Mesenteric fat pad (tissue), 1 donor: ENCODE measurements at places on chromosomes 6 and 20.

GRCh38 chr6:111238464-111239119 lies 151.3 kb downstream of the SLC16A10 start:
- DNase-seq: no peak

DNA sequence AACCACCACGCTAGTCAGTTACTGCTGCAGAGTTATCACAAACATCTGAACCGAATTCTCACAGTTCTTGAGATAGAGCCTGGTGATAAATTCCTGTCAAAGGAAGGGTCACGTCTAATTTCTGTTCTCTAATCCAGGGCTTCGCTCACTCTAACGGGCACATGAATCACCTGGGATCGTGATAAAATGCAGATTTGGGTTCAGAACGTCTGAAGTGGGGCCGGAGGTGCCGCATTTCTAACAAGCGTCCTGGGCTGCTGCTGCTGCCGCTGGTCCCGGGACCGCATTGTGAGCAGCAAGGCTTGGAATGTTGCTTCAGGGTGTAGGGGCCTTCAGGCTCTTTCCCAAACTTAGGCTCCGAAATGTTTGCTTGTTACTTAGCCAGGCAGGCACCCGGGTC lies 264.1 kb downstream of the CDC5L start:
- DNase-seq: no peak

- no peak for DNase-seq
These were observed 16.8 kb downstream of the FKBP1A start for GRCh38 chr20:1376007-1376406.

GRCh38 chr20:64003960-64004725 lies 23.2 kb downstream of the PRPF6 start:
- no peak for DNase-seq

DNA sequence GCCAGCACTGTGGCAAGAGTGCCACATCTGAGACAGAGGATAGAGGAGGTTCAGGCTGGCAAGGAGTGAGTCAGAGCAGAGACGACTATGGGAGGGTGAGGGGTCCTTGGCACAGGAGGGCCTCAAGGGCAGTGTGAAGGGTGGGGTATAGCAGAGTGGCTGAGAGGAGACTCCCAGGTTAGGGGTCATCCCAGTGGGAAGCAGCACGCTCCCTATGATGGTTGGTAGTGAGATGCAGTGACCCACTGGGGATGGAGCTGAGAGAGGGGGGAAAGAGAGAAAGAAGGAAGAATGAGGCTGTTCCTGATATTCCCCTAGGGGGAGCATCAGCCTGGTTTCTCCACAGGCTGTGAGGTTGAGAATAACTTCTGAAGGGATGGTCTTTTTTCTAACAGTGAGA lies 97.3 kb downstream of the INSM1 start:
- no peak for DNase-seq

DNA sequence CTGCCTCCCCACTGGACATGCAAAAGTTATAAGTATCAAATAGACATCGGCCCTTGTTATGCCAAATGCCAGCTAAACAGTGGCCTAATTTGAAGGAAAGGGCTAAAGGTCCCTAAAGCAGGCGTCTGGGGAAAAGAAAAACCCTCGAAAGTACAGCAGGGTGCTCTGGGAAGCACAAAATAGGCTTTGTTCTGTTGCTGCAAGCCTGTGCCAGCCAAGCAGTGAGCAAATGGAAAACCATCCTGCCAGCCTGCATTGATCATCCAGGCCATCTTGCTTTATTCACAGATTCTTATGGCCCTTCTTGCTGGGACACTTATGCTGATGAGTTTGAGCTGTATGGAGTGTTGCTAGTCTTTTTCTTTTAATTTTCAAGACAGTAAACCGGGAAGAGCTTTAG lies 62.2 kb upstream of the PLEKHG1 start:
- DNase-seq: no peak

- no peak for DNase-seq
These were observed 2.8 kb upstream of the VWA7 start for GRCh38 chr6:31779908-31780307.

DNA sequence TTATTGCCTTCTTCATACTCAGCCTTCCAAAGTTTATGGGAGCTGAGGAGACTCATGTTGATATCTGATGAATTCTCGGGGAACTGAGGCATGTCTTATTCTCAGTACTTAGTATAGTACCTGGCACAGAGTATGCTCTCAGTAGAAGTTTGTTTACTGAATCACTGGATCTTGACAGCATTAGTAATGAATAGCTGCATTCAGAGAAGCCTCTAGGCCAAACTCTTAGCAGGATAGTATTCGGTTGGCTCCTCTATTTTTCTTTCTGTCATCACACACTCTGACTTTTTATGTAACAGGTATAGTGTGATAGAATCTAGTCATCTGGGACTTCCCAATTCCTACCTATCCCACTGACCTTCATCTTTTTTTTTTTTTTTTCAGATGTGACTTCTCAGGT lies 566.4 kb upstream of the MAN1A1 start:
- DNase-seq: no peak

- DNase-seq: no peak
These were observed 1.1 kb downstream of the SLC44A4 start for GRCh38 chr6:31877651-31878161.

DNA sequence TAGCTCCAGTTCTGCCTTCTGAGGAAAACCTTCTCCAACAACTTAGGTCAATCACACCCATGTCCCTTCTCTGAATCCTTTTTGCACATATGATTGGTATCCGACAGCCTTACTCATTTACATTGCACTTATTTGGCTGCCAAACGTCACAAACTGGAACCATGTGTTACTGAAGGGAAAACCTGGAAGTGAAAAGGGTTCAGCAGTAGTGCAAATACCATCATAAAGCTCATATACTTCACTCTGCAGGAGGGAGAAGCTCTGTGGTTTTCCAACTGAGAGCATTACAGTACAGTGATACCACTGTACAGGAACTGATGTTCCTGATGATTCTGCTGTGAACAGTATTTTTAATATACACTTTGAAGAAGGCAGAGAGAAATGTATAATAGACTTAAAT lies 87.8 kb downstream of the SLC16A10 start:
- DNase-seq: no peak

DNA sequence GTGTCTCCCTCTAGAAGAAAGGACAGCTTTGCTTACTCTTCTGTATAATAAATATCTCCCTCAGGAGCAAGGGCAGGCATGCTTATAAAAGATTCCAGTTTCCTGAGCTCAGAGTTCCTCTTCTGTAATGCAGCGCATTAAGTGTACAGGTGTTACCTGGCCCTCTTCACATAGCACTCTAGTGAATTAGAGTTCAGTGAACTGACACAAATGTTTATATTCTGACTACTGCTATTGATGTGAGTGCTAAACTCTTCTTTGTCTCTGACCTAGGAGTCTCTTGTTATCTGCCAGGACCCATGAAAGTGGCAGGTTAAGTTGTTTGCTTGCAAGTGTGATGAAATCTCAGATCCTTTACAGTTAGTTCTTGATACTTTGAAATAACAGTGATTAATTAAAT lies 33.5 kb downstream of the CYB5R4 start:
- DNase-seq: no peak

DNA sequence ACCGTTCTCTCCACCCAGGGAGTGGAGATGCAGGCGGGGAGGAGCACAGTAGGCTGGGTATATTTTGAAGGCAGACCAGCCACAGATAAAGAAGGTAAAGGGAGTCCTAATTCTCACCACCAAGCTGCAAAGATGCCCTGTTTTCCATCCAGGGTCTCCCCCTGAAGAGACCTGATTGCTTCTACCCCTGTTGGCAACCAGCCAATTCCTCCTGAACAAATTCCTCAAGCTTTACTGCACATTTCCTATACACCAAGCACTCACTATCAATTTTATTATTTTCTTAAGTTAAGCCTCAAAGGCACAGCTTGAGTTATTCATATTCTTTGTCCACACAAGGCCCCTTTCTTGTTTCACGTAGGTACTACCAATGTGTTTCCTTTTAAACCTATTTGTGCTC lies 214.4 kb downstream of the EYA2 start:
- DNase-seq: no peak

- no peak for DNase-seq
These were observed 92.3 kb upstream of the ELOVL5 start for GRCh38 chr6:53441035-53441493.

DNA sequence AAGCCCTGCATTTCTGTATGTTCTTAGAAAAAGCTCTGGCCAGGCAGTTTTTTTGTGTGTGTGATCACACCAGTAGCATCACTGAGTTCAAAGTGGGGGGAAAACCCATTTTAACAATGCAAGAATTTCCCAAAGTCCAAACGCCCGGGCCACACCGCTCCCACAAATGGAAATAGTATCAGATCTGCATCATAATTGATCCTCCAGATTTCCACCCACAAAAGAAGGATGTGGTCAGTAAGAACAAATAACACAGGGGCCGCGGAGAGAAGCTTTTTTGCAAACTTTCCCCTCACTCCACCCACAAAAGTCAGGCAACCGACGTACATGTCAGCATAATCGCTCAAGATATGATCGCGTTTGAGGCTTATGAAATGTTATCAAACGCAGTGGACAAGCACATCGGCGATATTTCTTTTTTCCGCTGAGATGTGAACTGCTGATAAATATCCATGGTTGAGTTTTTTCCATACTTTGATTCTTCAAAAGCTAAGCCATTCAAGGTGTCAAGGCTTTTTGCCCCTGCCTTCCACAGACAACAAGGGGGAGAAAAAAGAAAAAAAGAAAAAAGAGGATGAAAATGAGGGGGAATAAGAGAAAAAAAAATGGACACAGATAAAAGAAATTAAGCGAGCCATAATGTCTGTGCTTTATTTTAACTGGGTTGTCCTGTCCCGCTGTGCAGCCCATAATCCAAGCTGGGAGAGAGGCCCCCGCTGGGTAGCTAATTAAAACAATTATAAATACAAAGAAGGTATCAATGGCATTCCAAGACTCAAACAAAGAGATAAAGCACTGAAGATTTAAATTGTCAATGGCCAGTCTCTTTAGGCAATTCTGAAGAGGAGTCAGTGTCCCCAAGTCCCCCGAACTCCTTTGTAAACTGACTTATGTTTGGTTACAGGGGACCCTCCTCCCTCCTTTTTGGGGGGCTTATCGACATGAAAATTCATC lies 143.5 kb downstream of the ZFP64 start:
- DNase-seq: no peak

- no peak for DNase-seq
These were observed 717 bp upstream of the ASF1A start for GRCh38 chr6:118893064-118893806.

DNA sequence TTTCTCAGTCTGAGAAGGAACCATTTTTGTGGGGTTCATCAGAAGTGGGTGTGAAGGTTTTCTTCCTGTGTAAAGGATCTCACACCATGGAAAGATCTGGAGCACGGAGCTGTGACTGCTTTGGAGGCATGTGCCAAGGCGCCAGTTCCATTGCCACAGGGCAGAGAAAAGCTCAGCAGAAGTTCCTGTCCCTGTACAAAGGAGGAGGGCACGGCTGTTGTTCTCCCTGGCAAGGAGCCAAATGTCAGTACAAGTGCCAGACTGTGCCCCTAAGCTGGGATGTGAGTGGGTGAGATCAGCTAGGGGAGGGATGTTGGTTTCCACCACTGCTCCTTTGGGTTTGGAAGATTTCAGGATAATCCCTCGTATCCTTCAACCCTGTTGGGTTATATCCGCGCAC lies 117.3 kb downstream of the CRYBG1 start:
- DNase-seq: no peak

DNA sequence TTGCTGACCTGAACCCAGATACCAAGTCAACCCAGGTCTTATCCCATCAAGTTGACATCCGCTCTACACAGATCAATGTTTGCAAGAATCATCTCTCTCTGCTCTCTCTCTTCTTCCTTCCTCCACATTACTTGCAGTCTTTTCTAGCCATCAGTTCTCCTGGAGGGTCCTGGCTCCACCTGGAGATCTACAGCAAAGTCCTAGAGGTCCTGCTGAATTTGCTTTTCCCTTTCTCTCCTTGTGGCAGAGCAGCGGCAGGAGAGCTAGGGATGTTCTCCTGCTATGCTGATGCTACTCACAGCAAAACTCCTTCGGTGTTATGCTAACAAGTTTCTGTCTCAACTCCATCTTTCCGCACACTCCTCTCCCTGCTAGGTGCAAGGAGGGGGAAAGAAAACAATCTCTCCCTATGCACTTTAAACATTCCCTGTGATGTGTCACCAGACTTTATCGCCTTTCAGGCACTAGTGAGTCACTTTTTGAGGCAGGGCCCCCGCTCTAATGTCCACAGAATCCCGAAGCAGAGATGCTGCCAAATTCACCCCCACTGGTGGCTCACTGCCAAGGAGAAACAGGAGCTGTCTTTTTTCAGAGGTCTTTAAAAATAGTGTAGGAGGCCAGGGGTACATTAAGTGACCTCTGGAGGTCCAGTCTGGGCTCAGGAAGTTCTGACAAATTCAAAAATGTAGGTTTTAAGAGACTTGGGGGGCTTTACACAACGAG lies 62.6 kb downstream of the FAM50B start:
- DNase-seq: no peak

DNA sequence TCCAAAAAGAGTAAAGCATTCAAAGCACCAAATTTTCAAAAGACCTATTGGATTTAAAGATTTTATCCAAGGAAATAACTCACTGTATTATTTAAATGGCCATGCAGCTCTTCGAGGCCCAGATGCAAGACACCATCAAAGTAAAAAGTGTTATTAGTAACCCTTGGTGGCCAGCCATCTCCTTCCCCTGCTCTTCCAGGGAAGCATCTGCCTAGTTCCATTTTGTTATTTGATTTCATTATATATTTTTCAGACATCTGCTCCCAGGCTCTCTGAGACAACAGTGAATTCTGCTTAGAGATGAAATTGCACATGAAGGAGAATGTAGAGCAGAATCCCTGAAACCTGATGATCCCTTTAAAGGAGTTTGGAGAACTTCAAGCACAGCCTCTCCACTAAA lies 252.3 kb upstream of the TBX18 start:
- no peak for DNase-seq

- no peak for DNase-seq
These were observed 1.4 kb upstream of the GCLC start for GRCh38 chr6:53546281-53546680.

- no peak for DNase-seq
These were observed 286.9 kb upstream of the PTCHD4 start for GRCh38 chr6:48397887-48398286.

- no peak for DNase-seq
These were observed 26.1 kb upstream of the NEDD9 start for GRCh38 chr6:11258260-11259237.

GRCh38 chr6:12327391-12327790 lies 37.2 kb downstream of the EDN1 start:
- no peak for DNase-seq

GRCh38 chr6:109760208-109760607 lies 69.1 kb downstream of the FIG4 start:
- no peak for DNase-seq

- no peak for DNase-seq
These were observed 308.2 kb downstream of the FARS2 start for GRCh38 chr6:5569491-5569890.

GRCh38 chr6:162708971-162709370 lies 18.6 kb downstream of the PRKN start:
- DNase-seq: no peak
